ENCODE measurements at places on chromosomes 1 and 21.

DNA sequence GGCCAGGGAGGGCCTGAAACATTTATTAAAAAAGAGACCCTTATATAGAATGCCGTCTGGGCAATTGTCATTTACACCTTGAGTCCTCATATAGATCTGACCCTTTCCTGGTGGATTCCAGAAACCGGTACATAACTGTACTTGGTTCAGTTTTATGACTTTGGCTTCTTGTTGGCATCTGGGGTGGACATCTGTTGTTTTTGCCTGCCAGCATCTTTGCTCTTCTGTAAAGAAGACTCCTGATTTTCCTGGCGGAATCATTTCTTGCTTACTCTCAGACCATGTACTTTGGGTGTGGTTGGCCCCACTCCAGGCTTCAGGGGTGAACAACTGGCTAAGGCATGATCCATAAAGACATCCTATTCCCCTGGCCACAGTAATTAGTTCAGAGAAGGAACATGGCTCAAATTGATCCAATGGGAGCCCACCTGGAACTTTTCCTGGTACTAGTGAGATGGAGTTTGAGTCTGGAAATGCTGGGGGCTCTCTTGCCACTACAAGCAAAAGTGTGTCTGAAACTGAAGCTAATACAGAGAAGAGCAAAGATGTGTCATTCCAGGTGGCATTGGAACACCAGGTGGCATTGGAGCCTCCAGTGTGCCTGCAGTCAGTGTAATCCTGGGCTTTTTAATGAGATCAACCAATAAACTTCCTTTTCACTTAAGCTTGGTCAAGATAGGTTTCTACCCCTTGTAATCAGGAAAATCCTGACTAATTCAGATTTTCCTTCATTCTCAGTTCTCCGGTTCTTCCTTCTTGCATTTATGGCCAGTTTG is 332.5 kb upstream of the CAMK1G start:
- no peak for DNase-seq

DNA sequence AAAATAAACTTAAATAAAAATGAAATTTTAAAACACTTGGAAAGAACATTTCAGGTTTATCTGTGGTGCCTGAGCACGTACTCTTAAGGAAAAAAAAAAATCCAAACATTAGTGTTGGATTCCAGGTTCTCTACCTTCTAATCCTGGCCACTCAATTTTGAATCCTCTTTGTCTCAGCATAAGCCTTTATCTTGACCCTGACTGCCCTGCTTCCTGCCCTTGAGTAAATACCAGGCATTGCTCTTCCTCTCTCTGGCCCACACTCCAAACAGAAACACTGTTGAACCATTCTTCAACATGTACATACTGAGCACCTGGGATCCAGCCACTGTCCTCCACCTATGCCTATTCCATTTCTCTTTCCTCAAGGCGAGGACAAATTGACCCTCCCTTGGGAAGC is 11.4 kb upstream of the VANGL1 start:
- no peak for DNase-seq

DNA sequence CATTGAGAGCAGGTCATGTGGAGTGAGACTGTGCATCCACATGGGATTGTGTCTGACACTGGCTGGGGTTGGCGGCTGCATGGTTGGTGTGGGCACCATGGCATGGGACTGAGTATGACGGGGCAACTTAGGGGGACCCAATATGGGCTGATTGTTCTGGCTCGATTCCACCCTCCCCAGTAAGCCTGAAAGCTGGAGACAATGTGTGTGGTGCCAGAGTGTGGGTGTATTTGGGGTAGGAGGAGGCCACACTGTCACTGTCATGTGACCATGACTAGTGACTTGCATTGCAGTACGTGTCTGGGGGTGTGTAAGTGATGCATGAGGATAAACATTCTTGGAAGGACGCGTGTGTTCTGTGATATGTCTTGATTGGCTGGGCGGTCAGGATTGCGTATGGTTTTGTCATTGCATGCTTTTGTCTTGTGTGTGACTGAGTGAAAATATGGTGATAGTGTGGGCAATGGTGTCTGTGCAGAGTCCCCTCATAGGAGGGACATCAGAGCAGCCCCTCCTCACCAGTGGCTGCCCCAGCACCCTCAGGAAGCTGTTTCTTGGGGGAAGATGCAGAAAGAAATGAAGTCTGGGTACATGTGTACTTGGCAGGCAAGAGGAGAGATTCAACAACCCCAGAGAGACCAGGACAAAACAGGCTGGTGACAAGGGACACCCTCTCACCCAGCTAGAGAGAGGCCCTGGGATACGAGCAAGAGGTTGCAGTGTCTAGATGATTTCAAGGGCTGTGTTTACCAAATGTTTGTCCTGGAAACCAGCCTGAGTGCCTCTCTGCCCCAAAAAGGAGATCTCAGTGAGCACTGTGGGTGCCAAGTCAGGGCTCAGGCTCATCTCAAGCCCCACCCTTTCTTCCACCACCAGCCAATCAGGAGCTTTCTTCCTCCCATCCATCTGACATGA is 36.3 kb downstream of the SDC3 start:
- no peak for DNase-seq

DNA sequence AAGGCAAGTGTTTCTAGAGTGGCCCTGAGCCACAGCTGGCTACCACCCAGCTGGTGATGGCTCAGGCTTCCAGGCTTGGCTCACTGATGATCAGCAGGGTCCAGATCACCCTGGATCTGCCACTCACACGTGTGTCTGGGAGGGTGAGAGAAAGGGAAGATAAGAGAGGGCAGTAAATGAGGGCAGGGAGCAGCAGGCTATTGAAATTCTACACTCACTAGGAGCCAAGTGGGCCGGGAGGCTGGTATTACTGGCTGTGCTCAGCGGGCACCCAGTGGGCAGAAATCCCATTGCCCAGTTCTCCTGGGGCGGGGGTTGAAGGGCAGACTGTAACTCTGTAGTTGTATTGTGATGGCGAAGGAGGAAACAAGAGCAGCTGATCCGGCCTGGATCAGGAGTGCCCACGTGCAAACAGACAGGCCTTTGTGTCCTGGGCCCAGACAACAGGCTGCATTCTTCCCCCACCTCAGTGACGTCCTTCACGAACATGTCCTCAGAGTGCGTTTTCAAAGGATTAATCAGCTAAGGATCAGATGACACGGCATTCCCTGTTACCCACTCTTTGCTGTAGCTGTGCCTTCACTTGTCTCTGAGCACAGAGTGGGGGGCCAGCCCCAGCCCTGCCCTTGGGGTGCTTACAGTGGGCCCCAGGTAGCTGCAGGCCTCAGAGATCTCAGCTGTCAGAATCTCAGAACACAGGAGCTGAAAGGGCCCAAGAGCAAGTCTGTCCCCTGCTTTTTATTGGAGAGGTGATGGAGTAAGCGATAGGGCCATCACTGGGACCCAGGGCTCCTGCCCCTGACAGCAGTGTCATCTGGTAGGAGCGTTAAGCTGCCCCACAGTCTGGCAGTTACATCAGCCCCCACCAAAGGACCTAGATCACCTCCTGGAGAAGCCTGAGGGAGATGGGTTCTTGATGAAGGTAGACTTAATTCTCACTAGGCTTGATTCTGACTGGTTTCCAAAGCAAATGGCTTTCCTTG is 60.5 kb downstream of the ATP1A1 start:
- DNase-seq = peak; percentile 94

DNA sequence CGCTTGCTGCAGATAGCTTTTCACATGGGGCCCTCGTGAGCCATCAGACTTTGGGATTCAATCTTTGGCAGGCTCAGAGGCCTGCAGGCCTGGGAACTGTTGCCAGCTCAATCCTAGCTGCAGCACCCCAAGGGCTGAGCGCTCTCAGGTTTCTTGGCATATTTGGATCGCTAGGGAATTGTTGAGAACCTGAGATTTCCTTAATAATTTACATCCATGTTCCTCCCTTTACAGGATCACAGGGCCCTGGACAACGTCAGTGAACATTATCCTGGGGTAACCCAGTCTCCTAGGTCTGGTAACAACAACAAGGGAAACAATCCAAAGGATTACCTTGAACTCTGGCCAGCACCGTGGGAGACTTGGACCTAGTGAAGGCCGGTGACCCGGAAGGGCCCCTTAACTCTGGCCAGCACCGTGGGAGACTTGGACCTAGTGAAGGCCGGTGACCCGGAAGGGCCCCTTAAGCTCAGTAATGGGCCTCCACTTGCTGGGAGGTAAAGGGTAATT is 49.3 kb upstream of the NEK2 start:
- no peak for DNase-seq

GRCh38 chr1:221013691-221014660 is 134.7 kb downstream of the HLX start:
- DNase-seq = no peak

All from nucleus accumbens (tissue), 56 donors.